Activated CD8-positive, alpha-beta T cell treated with anti-CD3 and anti-CD28 coated beads for 36 hours (primary cell): ENCODE measurements at places on chromosomes 13 and 19. TPM values are rescaled to one million over a fixed set of nuclear protein-coding genes. Genes with fewer than 3 reads are reported as not detected.

The LMTK3 gene
- total RNA-seq = 4.0 TPM

The TNFRSF19 gene
- not detected for total RNA-seq

The MCEMP1 gene
- total RNA-seq = not detected

The TEKTIP1 gene
- 2.4 TPM for total RNA-seq

The ZNF493 gene
- 15.1 TPM for total RNA-seq

The EDDM13 gene
- 1.3 TPM for total RNA-seq

The DNAJC15 gene
- total RNA-seq = 8.9 TPM

The SYNGR4 gene
- not detected for total RNA-seq

The ZNF177 gene
- total RNA-seq = 1.6 TPM

The DLEU7 gene
- total RNA-seq = not detected

The CYP4F8 gene
- not detected for total RNA-seq

The EPS8L1 gene
- total RNA-seq = 2.8 TPM

The KLK15 gene
- not detected for total RNA-seq

- H3K36me3 ChIP-seq = peaks cover 4% of the 10 kb centered on the region
- no peak overlapping the region for H3K27ac ChIP-seq
- H3K4me3 ChIP-seq = no peak overlapping the region
- no peak for DNase-seq
- peaks cover 3% of the 10 kb centered on the region for H3K4me1 ChIP-seq
Measured at GRCh38 chr13:30241532-30241931, 65.8 kb downstream of the KATNAL1 start.

DNA sequence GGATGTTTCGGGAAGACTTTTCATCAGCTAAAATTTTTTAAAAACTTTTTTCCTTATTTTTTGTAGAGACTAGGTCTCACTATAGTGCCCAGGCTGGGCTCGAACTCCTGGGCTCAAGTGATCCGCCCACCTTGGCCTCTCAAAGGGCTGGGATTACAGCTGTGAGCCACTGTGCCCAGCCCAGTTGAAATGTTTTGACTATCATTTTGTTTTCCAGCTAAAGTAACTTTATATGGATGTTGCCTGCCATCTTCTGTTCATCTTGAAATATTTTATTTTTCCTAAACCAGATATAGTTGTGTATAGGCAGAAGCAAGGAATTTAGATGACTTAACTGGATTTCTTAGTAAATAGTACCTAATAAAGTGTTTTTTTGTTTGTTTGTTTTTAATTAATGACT is 7.0 kb downstream of the CAB39L start:
- no peaks in the 10 kb centered on the region for H3K36me3 ChIP-seq
- H3K4me3 ChIP-seq = no peak overlapping the region
- H3K27ac ChIP-seq = no peak overlapping the region
- H3K4me1 ChIP-seq = peaks cover 5% of the 10 kb centered on the region

DNA sequence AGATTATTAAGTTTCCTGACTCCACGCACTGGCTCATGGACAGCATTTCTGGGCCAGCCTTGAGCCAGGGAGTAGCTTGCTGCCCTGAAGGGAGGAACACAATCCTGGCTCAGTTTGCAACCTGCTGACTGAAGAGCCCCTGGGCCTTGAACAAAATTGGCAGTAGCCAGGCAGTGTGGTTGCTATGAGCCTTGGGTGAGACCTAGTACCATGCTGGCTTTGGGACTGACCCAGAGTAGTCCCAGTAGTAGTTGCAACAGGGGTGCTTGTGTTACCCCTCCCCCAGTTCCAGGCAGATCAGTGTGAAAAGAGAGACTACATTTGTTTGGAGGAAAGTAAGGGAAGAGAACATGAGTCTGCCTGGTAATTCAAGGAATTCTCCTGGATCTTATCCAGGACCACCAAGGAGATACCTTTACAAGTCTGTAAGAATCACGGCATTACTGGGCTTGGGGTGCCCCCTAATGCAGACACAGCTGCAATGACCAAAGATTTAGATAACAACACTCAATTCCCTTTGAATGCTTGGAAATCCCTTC is 22.0 kb downstream of the ITGBL1 start:
- H3K27me3 ChIP-seq = peaks cover 10% of the 10 kb centered on the region
- H3K4me3 ChIP-seq = no peak overlapping the region
- H3K27ac ChIP-seq = no peak overlapping the region
- H3K4me1 ChIP-seq = no peaks in the 10 kb centered on the region
- H3K36me3 ChIP-seq = no peaks in the 10 kb centered on the region
- DNase-seq = no peak

DNA sequence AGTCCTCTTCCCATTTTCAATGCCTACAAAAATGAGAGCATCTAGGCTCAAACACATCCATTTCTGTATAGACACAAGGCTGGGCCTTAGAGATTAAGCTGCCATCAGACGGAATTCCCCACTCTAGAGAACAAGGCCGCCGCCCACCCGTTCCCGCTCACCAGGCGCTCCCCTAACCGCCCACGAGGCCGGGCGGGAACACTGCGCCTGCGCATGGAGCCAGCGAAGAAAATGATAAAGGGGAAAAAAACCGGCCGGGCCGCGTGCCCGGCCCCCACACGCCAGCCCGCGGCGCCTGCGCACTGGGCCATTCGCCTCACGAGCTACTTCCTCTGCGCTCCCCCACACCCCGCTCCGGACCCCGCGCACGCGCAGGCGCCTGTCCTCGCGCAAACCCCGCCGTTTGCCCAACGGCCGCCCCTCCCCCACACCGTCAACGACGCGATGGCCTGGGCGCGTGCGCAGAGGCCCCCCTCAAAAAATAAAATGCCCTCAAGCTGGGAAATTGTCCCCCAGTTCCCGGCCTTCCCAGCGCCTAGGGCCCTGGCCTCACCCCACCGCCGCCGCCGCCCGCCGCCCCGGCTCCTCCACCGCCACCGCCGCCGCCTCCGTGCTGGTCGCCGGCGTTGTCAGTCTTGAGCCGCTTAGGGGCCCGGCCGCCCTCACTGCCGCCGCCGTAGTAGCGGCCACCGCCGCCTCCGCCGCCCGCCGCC is 483 bp downstream of the HNRNPL start:
- H3K27ac ChIP-seq = peak overlapping the region; percentile 99
- peak; percentile 99 for DNase-seq
- H3K4me3 ChIP-seq = peak overlapping the region; percentile 97
- H3K27me3 ChIP-seq = no peaks in the 10 kb centered on the region

DNA sequence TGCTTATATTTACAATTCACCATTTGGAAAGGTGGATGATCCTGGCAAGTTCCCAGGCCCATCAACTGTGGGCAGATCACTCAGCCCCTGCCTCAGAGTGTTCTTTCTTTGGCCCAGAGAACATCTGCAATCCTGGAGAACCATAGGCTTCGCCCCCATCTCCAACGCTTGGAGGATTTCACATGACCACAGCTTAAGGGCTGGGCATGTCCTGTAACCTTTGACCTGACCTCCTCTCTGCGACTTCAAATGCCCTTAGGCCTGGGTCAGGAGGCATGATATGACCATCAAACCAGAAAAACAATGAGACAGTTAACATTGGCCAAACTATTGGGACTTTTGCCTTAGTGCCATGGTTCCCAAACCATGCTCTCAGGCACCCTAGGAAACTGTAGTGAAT is 7.2 kb upstream of the MBNL2 start:
- H3K27me3 ChIP-seq = no peaks in the 10 kb centered on the region
- no peak overlapping the region for H3K4me3 ChIP-seq
- no peaks in the 10 kb centered on the region for H3K36me3 ChIP-seq
- no peak for DNase-seq
- H3K4me1 ChIP-seq = peaks cover 36% of the 10 kb centered on the region

- peak; percentile 84 for DNase-seq
- peaks cover 25% of the 10 kb centered on the region for H3K4me1 ChIP-seq
- H3K27me3 ChIP-seq = no peaks in the 10 kb centered on the region
- peak overlapping the region; percentile 34 for H3K27ac ChIP-seq
- peaks cover 3% of the 10 kb centered on the region for H3K36me3 ChIP-seq
Measured at GRCh38 chr13:29758531-29759114, 91.8 kb downstream of the UBL3 start.

DNA sequence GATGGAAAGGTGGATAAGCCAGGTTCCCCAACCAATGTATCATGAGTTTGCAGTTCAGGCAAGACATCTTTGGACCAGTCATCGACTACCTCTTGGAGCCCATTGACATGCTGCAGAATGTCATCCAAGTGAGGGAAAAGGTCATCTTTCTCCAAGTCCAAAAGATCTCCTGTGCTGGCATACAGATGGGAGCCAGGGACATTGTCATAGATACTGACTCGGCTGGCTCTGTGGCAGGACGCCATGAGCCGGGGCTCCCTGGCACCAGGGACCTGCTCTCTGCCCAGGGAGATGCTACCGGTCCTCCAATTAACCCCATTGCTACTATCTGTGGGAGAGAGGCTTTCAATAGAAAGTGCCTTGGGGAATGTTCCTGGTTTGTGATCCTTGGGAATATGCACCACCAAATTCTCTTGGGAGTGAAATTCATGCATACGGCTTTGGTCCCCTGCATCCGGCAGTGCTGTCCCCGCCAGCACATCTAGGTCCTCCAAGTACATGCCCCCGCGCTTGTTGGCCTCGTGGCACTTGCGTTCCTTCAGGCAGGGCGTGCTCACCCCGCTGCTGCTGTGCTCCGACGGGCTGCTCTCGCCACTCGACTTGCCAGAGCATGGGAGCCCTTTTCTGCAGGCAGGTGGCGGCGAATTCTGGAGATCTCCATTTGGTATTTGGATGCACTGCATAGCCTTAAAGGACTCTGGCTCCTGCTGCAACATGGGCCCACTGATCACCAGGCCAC is 113.0 kb downstream of the KL start:
- H3K4me3 ChIP-seq = no peak overlapping the region
- peaks cover 3% of the 10 kb centered on the region for H3K27me3 ChIP-seq
- H3K4me1 ChIP-seq = peaks cover 2% of the 10 kb centered on the region
- no peak overlapping the region for H3K27ac ChIP-seq
- DNase-seq = no peak

- no peaks in the 10 kb centered on the region for H3K27me3 ChIP-seq
- no peak overlapping the region for H3K4me3 ChIP-seq
- no peaks in the 10 kb centered on the region for H3K36me3 ChIP-seq
- no peaks in the 10 kb centered on the region for H3K4me1 ChIP-seq
Measured at GRCh38 chr13:80618781-80619180, 277.9 kb upstream of the SPRY2 start.

GRCh38 chr19:46413262-46414031 is at the start of gene CCDC8:
Gene CCDC8, minus strand, starts transcription at chr19:46413564. Its CDS starts 754 bp downstream, at chr19:46412810.
- H3K36me3 ChIP-seq = no peaks in the 10 kb centered on the region
- no peak for DNase-seq
- H3K27ac ChIP-seq = no peak within 1 kb of the TSS

GRCh38 chr19:36140304-36141038 is 605 bp downstream of the CAPNS1 start:
- H3K4me3 ChIP-seq = peak overlapping the region; percentile 84
- DNase-seq = peak; percentile 74
- H3K4me1 ChIP-seq = peaks cover 24% of the 10 kb centered on the region
- H3K36me3 ChIP-seq = peaks cover 24% of the 10 kb centered on the region

GRCh38 chr19:35628264-35628564 is 622 bp upstream of the RBM42 start:
- DNase-seq = no peak
- H3K4me1 ChIP-seq = peaks cover 16% of the 10 kb centered on the region
- peak overlapping the region; percentile 88 for H3K4me3 ChIP-seq
- peaks cover 32% of the 10 kb centered on the region for H3K36me3 ChIP-seq
- no peaks in the 10 kb centered on the region for H3K27me3 ChIP-seq

DNA sequence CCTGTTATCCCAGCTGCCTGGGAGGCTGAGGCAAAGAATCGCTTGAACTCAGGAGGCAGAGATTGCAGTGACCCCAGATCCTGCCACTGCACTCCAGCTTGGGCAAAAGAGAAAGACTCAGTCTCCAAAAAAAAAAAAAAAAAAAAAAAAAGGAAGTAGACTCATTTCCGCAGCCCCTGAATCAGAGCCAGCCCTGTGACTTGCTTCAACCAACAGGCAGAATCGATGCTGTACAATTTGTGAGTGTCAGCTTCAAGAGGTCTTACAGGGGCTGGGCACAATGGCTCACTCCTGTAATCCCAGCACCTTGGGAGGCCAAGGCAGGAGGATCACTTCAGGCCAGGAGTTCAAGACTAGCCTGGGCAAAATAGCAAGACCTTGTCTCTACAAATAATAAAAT is 12.8 kb downstream of the ANKRD27 start:
- H3K27me3 ChIP-seq = no peaks in the 10 kb centered on the region
- no peak overlapping the region for H3K4me3 ChIP-seq
- no peak overlapping the region for H3K27ac ChIP-seq
- peak; percentile 24 for DNase-seq
- peaks cover 4% of the 10 kb centered on the region for H3K4me1 ChIP-seq

- no peaks in the 10 kb centered on the region for H3K36me3 ChIP-seq
- no peak for DNase-seq
- H3K4me3 ChIP-seq = no peak overlapping the region
- H3K4me1 ChIP-seq = peaks cover 7% of the 10 kb centered on the region
Measured at GRCh38 chr19:17966129-17966483, 801 bp upstream of the KCNN1 start.

- no peaks in the 10 kb centered on the region for H3K36me3 ChIP-seq
- H3K27me3 ChIP-seq = peaks cover 9% of the 10 kb centered on the region
- no peak overlapping the region for H3K4me3 ChIP-seq
- H3K4me1 ChIP-seq = no peaks in the 10 kb centered on the region
Measured at GRCh38 chr13:29877456-29878078, 27.1 kb upstream of the UBL3 start.

GRCh38 chr19:5498830-5499550 is 43.8 kb downstream of the ZNRF4 start:
- DNase-seq = no peak
- peaks cover 27% of the 10 kb centered on the region for H3K27me3 ChIP-seq
- H3K36me3 ChIP-seq = peaks cover 3% of the 10 kb centered on the region
- H3K4me3 ChIP-seq = no peak overlapping the region
- H3K27ac ChIP-seq = no peak overlapping the region

- H3K27ac ChIP-seq = no peak overlapping the region
- no peak for DNase-seq
- no peak overlapping the region for H3K4me3 ChIP-seq
Measured at GRCh38 chr13:72689181-72689696, 38.2 kb downstream of the MZT1 start.

- no peak overlapping the region for H3K4me3 ChIP-seq
- H3K36me3 ChIP-seq = no peaks in the 10 kb centered on the region
- no peaks in the 10 kb centered on the region for H3K27me3 ChIP-seq
- H3K27ac ChIP-seq = no peak overlapping the region
- no peak for DNase-seq
- H3K4me1 ChIP-seq = no peaks in the 10 kb centered on the region
Measured at GRCh38 chr13:107562203-107562602, 653.1 kb downstream of the LIG4 start.

GRCh38 chr13:110388108-110388943 is 81.2 kb downstream of the COL4A2 start:
- H3K36me3 ChIP-seq = no peaks in the 10 kb centered on the region
- H3K4me1 ChIP-seq = no peaks in the 10 kb centered on the region
- H3K4me3 ChIP-seq = no peak overlapping the region
- DNase-seq = no peak
- H3K27ac ChIP-seq = no peak overlapping the region

- DNase-seq = no peak
- no peaks in the 10 kb centered on the region for H3K36me3 ChIP-seq
- H3K4me3 ChIP-seq = no peak overlapping the region
- H3K4me1 ChIP-seq = no peaks in the 10 kb centered on the region
- no peak overlapping the region for H3K27ac ChIP-seq
- H3K27me3 ChIP-seq = peaks cover 65% of the 10 kb centered on the region
Measured at GRCh38 chr13:110307767-110308655, 927 bp downstream of the COL4A2 start.

GRCh38 chr13:30615481-30615865 is 2.2 kb upstream of the USPL1 start:
- no peaks in the 10 kb centered on the region for H3K27me3 ChIP-seq
- H3K36me3 ChIP-seq = peaks cover 9% of the 10 kb centered on the region
- no peak overlapping the region for H3K4me3 ChIP-seq
- DNase-seq = no peak
- no peak overlapping the region for H3K27ac ChIP-seq
